ENCODE measurements at places on chromosomes 16 and 17.

DNA sequence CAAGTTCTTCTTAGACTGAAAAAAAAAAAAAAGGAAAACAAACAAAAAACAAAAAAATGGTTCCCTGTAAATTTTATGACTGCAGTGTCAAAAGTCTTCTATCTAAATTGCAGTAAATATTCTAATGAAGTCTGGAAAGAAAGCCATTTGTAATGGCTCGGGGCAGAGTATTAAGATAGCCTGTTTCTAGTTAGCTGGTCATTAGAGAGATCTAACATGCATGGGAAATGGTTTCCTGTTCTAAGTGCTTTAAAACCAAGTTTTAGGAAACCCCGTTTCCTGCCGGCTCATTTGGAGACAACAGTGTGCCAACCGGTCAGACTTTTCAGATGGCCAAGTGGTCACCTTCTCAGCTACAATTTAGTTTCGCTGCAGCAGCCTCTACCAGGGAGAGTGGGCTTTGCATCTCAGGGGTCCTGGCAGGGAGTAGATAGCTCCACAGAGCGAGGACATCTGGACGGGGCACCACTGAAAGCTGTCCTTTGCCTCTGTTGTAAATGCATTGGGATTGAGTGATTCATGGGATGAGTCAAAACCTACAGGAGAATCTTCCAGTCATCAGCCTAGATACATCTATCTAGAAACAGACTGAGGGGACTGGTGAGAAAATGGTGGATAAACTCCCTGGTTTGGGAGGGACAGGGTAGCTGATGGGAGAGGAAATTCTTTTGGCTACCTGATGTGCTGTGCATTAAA, 473.2 kb upstream of the SALL1 start:
- H3K27me3 ChIP-seq = no peaks in the 10 kb centered on the region
- no peak overlapping the region for H3K4me3 ChIP-seq
- H3K27ac ChIP-seq = no peak overlapping the region
- no peaks in the 10 kb centered on the region for H3K36me3 ChIP-seq
- DNase-seq = no peak

GRCh38 chr17:51662204-51663056, 402.1 kb downstream of the UTP18 start:
- H3K4me3 ChIP-seq = no peak overlapping the region
- H3K27me3 ChIP-seq = no peaks in the 10 kb centered on the region
- no peak for DNase-seq

DNA sequence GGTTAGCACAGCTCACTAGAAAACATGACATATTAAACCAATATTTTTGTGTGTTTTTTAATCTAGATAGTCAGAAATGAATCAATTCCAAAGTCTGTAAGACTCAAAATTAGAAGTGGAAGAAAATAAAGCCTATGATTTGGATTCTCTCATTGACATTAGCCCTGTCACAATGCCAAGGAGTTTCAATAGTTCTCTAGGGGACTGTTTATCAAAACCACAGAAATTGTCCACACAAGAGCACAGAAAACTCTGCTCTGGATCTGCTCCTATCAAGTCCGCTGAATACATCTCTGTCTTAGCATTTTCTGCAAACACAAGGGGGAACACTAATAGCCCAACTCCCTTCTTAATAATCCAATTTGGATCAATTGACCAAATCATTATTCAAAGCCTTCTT, 152.0 kb downstream of the HS3ST3B1 start:
- H3K36me3 ChIP-seq = no peaks in the 10 kb centered on the region
- no peak for DNase-seq
- no peaks in the 10 kb centered on the region for H3K4me1 ChIP-seq
- no peaks in the 10 kb centered on the region for H3K27me3 ChIP-seq

GRCh38 chr17:59617156-59617732, 2.5 kb upstream of the CLTC start:
- H3K4me1 ChIP-seq = peaks cover 37% of the 10 kb centered on the region
- H3K27ac ChIP-seq = no peak overlapping the region
- peak; percentile 23 for DNase-seq
- no peaks in the 10 kb centered on the region for H3K27me3 ChIP-seq

GRCh38 chr16:48393485-48394354, 8.5 kb upstream of the SIAH1 start:
- H3K4me3 ChIP-seq = no peak overlapping the region
- H3K27me3 ChIP-seq = no peaks in the 10 kb centered on the region
- H3K27ac ChIP-seq = no peak overlapping the region
- no peak for DNase-seq

DNA sequence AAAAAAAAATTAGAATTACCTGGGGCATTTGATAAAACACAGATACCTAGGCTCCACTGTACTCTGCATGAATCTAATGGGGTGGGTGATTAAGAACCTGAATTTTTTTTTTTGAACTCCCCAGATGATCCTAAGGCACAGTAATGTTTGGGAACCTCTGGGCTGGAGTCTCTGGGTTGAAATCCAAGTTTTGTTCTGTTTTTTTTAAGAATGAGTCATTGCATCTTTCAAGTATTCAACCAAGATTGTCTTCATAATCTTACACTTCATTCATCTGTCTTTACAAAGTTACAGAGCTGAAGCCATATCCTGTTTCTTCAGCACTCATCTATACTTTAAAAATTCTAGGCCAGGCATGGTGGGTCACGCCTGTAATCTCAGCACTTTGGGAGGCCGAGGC, 52.6 kb downstream of the PIGL start:
- no peaks in the 10 kb centered on the region for H3K27me3 ChIP-seq
- H3K4me3 ChIP-seq = no peak overlapping the region
- no peak overlapping the region for H3K27ac ChIP-seq
- no peaks in the 10 kb centered on the region for H3K36me3 ChIP-seq

Data from MM.1S (cell line).